ENCODE measurements at places on chromosomes 16 and 17.

- DNase-seq = peak; percentile 94
Observed at GRCh38 chr17:75749545-75750389, 15.2 kb downstream of the GALK1 start.

DNA sequence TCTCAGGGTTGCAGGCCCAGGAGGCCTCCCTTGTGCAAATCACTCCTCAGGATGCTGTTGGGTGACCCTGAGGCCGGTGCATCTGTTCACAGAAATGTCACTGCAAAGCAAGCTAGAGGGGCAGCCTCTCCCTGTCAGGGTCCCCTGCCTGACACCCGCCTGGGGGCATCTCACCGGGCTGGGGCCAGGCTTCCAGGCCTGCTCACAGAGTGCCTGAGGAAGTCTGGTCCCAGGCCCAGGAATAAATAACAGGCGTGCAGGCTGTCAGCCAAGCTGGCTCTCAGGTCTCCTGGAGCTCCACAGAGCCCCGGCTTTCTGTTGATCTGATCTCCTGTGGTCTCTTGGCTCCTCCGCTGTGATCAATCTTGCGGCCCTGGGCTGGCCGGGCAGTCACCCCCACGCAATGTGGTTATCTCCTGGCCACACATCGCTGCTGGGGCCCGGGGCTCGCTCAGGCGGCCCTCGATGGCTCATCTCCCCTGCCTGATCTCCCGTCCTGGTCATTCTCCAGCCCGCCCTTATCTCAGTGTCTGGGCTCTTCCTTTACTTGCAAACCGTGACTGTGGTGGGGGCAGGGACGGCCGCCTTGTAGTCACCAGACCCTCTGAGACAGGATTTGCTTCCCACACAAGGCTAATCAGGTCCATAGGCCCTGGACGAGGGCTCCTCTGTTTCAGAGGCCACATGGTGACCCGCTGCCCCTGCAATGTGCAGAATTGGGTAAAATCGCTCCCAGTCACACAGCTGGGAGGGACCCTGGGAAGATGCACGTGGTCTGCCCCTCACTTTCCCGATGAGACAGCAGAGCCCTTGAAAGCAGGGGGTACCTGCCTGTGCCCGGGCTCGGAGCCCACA lies 231.2 kb upstream of the GSE1 start:
- peak; percentile 87 for DNase-seq

- DNase-seq = no peak
Observed at GRCh38 chr16:67884-68789, 4.3 kb downstream of the RHBDF1 start.

DNA sequence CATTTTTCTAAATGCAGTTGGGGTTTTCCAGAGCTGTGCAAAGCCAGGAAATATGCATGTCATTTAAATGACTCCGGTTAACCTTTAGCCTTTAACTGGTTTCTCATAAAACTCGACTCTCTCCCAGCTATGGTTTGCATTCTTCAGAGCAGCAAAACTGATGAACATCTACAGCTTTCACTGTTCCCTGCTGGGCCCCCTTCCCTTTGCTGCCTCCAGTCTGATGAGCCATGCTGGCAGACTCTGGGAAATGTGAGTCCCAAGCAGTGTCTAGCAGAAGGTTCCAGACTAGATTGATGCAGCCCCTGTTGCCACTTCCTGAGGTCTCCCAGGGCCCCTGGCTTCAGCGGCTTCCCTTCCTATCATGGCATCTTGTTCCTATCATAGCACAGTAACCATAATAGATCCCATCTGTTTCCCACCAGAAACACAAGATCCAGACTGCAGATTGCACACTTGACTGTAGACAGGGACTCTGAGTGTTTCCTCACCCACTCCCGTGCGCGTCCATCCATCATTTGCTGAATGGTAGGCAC lies 135.4 kb downstream of the CLEC16A start:
- peak; percentile 77 for DNase-seq

- no peak for DNase-seq
Observed at GRCh38 chr16:20826039-20826566, 19.8 kb downstream of the REXO5 start.
